Left lobe of liver (tissue), 2 donors: ENCODE measurements at places on chromosomes 7 and 10. TPM values are rescaled to one million over a fixed set of nuclear protein-coding genes. Genes with fewer than 3 reads are reported as not detected.

Gene ATP5F1C
- total RNA-seq: 168 TPM

Gene NPY
- not detected for total RNA-seq

Gene HOXA6
- not detected for total RNA-seq

Gene CLCN1
- not detected for total RNA-seq

Gene RBP3
- not detected for total RNA-seq
